Upper lobe of right lung (tissue), 1 donor: ENCODE measurements at places on chromosomes 2 and 18. TPM values are rescaled to one million over a fixed set of nuclear protein-coding genes. Genes with fewer than 3 reads are reported as not detected.

GRCh38 chr2:21740484-21740883 lies 616.7 kb downstream of the TDRD15 start:
- no peak for DNase-seq

The TRAK2 gene
- 78.0 TPM for total RNA-seq

- DNase-seq: no peak
Measured at GRCh38 chr2:25304826-25305596, 36.7 kb downstream of the DNMT3A start.

GRCh38 chr18:65659912-65660311 lies 90.9 kb upstream of the CDH7 start:
- DNase-seq: no peak

- no peak for DNase-seq
Measured at GRCh38 chr2:9984217-9984739, 32.8 kb downstream of the GRHL1 start.

- no peak for DNase-seq
Measured at GRCh38 chr2:219633276-219634065, 6.0 kb downstream of the SLC4A3 start.

The LYG2 gene
- total RNA-seq: not detected

The PTPRM gene
- total RNA-seq: 99.3 TPM

DNA sequence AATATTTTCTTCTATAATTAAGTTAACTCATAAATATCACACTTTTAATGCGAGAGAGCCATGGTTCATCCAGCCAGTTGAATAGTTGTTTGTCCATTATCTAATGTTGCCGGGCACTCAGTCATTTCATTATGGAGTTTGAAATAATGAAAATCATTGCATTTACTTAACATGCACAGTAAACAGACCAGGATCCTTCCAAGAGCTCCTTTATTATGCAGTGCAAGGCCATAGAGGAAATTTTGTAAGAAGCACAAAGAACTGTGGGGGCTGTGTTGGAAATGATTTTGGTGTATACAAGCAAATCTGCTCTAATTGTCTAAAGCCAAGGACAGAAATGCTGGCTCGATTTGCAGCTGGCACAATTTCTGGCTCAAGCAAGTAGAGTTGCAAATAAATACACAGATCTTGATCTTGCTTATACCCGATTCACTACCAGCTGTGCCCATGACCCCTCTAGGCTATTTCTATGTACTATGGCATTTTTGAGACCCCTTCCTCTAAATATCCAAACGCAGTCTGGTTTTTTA lies 400.3 kb upstream of the HNRNPA3 start:
- no peak for DNase-seq

DNA sequence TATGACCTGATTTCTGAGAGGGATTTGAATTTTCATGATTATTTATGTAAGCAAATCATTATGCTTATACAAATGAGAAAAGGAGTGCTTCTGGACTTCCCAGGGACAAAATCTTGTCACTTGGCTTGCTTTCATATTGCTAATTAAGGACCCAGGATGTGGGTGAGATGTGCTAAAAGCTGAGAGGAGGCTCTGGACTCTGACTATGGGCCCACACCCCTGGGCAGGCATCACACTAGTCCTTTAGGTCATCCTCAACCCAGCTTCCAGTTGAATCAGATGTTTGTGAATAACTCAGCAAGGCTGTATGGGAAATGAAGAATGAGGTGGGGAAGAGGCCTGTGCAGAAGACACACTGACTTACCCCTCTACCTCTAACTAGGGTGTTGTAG lies 11.9 kb downstream of the IL1B start:
- DNase-seq: no peak

The PSMA8 gene
- total RNA-seq: not detected

- no peak for DNase-seq
Measured at GRCh38 chr2:227115761-227116160, 48.2 kb downstream of the COL4A4 start.

DNA sequence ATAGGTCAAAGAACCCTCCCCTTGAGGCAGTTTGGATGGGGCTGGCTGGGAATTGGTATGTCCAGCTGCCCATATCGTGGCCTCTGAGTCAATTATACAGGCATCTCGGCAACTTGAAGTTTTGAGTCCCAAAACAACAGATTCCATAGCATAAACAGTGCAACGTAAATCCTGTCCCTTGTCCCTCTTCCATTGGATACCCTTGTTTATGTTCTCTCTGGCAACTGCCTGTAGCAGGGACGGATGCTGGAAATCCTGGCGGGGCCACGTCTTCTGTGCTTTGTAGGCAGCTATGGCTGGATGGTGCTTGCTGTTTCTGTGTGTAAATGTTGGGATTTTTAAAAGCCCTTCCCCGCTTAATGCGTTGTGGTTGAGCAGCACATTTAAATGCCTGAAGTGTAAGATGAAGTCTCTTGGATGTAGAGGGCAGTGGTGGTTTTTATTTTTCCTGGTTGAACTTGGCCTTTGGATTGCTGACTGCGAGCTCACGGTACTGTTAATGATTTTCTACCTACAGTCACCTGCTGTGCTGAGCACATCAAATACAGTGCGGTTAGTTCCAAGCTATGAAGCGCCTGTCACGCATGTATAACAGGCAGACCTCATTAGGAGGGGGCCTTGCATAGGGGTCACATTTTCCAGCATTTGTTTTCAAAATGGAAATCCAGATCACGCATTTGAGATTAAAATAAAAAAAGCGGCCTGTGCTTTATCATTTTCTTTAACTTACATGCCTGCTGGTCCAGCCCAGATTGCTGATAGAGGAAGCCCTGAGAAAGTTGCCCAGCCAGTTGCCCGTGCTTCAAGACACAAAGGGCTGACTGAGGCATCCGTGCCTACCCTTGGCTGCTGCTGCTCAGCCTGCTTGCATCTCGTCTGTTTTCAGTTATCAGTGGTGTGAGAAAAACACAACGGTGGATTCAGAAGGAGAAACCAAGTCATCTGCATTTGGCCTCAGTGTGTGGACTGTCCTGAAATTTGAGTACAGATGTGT lies 84.7 kb downstream of the NEDD4L start:
- no peak for DNase-seq

The IL1R1 gene
- total RNA-seq: 196 TPM

The TEKT4 gene
- not detected for total RNA-seq

DNA sequence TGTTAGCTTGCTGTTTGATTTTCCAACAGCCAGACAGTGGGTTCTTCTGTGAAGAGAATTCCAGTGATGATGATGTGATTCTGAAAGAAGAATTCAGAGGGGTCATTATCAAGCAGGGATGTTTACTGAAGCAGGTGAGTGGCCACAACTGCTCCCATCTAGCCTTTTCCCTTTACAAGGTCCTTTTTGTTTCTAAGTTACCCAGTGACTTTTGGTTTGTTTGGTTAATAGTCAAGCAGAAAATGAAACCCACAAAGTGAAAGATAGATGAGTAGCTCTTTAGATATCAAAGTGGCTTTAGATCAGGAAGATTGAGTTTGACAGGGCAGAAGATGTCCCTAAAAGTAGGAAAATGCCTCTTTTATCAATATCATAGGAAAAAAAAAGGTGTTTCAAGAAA lies 23.3 kb downstream of the PLEK start:
- no peak for DNase-seq

The SERPINB3 gene
- total RNA-seq: not detected

The SCYGR4 gene
- total RNA-seq: not detected
